ENCODE measurements at places on chromosomes 5 and 9. TPM values are rescaled to one million over a fixed set of nuclear protein-coding genes. Genes with fewer than 3 reads are reported as not detected.

POLR3G gene
- 3.0 TPM for total RNA-seq

SAPCD2 gene
- total RNA-seq, result 10.1 TPM

SPATA6L gene
- 14.3 TPM for total RNA-seq

TRIM7 gene
- 0.81 TPM for total RNA-seq

TAF11L10 gene
- 1.4 TPM for total RNA-seq

RNF183 gene
- total RNA-seq, result 2.0 TPM

GLDC gene
- total RNA-seq, result 1.1 TPM

MATR3 gene
- total RNA-seq, result 348 TPM

CCDC171 gene
- total RNA-seq, result 5.1 TPM

GPBP1 gene
- total RNA-seq, result 104 TPM

NPDC1 gene
- total RNA-seq, result 61.7 TPM

TMEM174 gene
- not detected for total RNA-seq

DNA sequence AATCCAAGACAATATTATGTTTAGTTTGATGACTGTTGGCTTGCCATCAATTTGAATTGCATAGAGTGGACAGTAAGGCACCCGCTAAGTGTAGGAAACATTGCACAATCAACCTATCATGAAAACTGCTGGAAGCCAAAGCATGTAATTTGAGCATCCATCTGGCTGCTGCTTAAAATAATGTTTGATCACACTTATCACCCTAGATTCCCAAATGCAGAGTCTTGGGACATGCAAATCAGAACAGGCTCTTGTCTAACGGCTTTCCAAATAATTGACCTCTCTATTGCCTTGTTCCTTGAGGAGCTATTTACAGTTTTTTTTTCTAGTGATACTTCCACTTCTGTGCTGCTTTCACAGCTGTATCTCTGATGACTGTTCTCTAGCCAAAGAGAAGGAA lies 342.1 kb downstream of the PRR16 start:
- ATAC-seq, result peak; percentile 53

- no peak for ATAC-seq
These were observed 13.6 kb upstream of the AKNA start for GRCh38 chr9:114401344-114401743.

GRCh38 chr9:4746278-4747030 lies 5.5 kb upstream of the AK3 start:
- ATAC-seq, result no peak

- no peak for ATAC-seq
These were observed 228.5 kb downstream of the ENC1 start for GRCh38 chr5:74412066-74412465.

DNA sequence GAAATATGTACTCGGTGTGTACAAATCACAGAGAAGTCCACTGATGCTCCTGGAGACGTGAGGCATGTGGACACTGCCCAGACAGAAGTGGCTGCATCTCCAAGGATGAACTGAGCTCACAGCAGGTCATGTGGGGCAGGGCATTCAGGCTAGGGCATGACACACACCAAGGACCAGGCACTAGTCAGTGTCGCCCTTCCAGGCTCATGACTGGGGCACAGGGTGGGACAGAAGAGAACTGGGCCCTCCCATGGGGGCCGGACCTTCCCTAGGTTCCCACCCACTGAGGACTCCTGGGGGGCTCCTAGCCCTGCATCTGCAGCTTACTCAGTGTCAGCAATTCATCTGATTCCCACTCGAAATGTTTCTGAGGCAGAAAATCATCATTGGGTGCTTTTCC lies 256.8 kb upstream of the IRX4 start:
- no peak for ATAC-seq

DNA sequence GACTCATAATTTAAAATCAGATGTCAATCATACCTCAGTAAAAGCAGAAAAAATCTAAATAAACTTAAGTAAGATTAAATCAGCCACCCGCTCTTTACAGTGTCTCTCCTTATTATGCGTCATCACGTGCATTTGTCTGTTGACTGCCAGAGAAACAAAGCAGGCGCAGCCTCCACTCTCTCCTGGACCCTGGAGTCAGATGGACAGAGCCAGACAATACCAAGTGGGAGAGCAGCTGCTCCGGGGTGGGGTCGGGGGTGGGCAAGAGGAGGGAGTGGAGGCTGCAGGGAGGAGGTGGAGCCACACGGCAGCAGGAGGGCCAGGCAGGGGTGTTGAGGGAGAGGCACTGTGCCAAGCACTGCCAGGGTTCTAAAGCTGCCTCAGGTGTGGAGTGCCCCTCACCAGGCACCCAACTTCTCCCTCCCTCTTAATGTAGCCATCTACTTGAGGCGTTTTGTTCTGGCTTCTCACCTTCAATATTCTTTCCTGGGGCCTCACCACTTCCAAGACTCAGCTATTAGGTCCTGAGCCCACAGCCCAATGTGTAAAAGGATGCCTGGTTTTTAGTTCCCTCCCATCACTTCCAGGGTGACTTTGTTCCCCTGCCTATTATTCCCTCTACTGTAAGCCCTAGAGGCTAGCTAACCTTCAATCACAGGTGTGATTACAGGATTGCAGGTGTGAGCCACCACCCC lies 96.3 kb downstream of the GLDC start:
- no peak for ATAC-seq

DNA sequence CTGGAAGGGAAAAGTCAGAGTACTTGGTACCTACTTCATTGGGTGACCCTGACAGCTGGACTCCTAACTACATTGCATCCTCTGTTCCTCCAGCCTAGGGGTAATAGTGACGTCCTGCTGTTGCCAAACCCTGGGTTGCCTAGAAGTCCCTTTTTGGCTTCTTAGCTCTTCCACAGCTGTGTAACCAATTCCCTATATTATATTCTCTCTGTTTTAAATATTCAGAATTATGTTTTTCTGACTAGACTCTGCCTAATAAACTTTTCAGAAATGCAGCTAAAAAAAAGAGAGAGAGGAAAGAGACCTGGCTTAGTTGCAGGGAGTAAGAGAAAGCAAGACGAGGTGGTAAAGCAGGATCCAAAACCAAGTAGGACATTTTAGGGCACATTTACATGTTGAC lies 28.4 kb downstream of the MCTP1 start:
- no peak for ATAC-seq

DNA sequence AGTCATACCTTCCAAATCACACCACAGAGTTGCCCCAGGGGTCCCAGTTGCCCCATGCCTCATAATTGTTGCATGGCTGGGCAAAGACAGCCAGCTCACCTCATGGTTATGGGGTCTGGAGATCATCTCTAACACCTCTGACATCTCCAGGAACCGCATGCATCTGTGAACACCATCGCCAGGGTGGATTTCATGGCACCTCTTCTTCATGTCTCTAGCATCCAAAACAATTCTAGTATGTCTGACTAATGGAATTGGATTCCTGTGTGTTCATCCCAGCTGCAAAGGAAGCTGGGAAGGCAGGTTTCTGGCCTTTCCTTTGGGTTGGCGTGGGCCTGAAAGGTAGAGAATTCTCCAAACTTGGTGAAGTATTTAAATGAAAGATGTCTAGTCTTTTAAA lies 122.3 kb upstream of the ABCA1 start:
- ATAC-seq, result no peak

GRCh38 chr5:78922879-78923621 lies 62.1 kb downstream of the ARSB start:
- ATAC-seq, result no peak

DNA sequence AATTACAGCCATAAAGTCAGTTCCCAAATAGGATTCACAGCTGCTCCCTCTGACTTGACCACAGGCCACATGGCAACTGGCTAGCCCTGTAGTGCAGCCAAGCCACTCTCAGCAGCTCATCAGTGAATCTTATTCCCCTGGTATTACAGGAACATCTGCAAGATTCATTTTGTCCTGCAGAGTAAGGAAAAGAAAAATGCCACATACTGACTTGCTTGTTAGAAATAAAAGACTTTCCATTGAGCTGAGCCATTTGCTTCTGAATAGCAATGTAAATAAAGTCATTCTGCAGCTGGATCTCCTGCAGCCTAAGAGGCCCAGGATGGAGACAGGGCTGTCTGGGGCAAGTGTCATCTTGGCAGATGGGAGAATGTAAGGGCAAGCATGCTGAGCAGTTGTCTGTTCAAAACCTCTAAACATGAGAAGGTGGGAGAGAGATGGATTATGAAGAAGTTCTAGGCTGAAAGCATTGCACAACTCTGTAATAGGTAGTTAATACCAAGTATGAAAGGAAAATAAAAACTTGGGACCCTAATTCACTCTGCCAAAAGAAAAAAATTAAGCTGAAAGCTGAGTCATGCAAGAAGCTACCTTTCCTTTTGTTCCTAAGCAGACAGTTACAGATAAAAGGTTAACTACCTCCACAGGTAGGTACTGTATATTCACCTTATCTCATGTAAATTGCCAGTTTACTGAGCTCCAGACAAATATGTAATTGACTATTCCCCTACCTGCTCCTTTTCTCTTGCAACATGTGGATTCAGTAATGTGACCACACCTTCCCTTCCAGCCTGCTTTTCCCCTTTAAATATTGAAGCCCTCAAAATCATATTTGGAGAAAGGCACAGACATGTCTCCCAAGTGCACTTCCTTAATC lies 244.4 kb upstream of the RAI14 start:
- no peak for ATAC-seq

DNA sequence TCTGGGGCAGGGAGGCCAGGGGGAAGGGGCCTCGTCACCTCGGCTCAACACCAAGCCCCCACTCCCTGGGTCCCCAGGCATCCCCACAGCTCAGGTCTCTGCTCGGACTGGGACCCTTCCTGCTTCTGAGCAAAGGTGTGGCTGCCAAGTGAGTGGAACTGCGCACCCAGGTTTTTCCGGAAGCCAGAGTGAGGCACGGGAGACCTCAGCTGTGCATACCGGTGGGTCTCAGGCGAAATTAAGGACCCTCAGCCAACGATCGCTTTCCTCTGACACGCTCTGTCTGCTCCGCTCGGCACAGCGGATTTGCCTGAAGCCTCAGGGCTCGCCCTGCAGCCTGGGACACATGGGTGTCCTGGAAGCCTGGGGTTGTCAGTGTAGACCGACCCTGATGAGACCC lies 41.0 kb upstream of the IRX4 start:
- no peak for ATAC-seq

DNA sequence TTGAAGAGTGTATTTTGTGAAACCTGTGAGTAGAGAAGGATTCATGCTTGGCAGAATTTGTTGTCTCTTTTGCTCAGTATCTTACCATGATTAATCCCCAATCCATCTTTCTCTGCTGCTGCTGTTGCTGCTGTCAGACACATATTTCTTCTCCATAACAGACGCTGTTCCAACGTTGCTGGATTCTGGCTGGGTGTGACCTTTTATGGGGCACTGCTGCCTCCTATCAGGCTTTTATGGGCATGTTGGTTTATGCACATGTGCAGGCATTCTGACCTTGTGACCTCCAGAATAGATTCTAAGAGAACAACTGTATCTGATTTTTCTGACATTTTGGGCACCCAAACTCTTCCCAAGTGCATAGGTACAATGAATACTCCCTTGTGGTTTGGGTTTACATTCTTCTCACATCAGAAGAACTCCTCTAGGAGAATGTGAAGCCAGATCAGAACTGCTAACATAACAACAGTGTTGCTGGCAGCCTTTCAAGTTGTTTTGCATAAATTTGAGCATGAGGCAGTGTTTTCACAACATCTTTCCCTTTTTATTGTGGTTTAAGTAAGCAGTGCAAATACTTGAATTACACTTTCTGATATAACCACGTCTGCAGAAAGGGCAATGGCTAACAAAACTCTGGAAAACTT lies 9.2 kb upstream of the ISL1 start:
- peak; percentile 40 for ATAC-seq

DNA sequence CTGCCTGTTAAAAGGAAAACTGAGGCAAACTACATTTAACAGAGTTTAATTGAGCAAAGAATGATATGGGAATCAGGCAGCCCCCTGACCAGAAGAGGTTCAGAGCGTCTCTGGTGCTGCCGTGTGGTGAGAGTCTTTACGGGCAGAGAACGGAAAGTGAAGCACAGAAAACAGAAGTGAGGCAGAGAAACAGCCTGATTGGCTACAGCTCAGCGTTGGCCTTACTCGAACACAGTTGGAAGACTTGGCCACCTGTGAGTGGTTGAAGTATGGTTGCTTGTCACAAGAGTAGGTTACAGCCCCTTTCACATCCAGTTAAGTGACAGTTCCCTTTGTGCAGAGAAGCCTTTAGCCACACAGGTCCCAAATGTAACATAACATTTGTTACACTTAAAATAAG lies 16.9 kb upstream of the FBP1 start:
- ATAC-seq, result peak; percentile 63

GRCh38 chr9:16102154-16102553 lies 549.3 kb downstream of the CCDC171 start:
- ATAC-seq, result no peak

DNA sequence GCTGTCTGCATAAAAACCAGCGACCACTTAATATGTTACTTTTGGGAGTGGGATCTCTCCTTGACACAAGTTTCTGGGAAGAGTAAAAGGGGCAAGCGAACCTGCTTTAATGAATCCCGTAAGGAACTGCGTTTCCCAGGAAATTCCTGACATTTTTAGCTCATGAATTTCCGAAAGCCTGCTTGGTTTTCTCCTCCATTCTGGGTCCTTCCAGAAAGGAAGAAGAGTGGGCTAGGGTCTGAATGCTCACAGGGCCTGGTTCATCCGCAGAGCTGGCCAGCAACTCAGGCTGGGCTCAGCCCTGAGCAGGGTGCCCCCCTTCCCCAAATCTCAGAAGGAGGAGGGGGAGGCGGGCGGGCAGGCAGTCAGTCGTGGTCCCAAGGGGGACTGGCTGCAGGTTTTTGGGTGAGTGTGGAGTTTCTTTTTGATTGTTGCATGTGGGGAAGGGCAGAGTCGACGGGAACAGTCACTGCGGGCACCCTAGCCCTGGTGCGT lies 1.2 kb upstream of the PURA start:
- ATAC-seq, result no peak

DNA sequence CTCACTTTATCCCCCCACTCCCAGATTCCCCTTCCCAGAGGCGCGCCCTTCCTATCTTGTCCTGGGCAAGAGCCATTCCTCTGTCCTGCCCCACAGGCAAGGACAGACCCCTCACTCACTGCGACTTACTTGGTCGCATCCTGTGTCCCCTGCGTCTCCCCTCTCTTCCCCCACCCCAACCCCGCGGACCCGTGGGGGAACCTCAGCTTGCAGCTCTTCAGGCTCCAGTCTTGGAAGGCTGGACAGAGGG lies 542 bp downstream of the GGTA1 start:
- ATAC-seq, result peak; percentile 14

GRCh38 chr9:120032639-120033038 lies 547.3 kb downstream of the CDK5RAP2 start:
- ATAC-seq, result no peak
